Caki2 (cell line): ENCODE measurements at places on chromosomes 1 and 21. TPM values are rescaled to one million over a fixed set of nuclear protein-coding genes. Genes with fewer than 3 reads are reported as not detected.

DNA sequence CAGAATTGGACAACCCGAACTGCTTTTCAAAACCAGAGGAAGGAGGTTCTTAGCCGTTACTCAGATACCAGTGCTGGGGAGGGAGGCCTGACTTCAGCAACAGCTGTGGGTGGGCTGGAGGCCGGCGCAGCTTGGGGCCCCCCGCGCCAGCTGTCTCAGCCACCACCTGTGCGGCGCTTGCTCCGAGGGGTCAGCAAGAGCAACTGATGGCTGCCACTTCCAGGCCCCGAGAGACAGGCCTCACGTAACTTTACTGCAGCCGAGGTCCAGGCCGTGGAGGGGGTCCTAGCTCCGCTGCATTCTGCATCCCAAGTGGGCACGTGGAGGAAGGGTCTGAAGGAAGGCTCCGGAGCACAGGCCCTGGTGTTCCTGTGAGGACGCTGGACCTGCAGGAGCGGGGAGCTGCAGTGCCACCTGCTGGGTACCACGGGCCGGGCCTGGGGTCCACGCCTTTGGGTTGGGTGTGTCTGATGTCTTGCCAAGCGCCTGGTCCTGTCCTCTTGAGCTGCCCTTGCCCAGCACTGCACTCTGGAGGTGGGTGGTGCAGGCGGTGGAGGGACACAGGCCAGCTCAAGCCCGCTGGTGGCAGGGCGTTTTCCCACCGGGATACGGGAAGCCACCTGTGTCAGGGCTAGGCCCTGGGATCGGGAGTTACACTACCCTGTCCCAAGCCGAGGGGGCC, 9.8 kb downstream of the THAP3 start:
- DNase-seq: peak; percentile 27

DNA sequence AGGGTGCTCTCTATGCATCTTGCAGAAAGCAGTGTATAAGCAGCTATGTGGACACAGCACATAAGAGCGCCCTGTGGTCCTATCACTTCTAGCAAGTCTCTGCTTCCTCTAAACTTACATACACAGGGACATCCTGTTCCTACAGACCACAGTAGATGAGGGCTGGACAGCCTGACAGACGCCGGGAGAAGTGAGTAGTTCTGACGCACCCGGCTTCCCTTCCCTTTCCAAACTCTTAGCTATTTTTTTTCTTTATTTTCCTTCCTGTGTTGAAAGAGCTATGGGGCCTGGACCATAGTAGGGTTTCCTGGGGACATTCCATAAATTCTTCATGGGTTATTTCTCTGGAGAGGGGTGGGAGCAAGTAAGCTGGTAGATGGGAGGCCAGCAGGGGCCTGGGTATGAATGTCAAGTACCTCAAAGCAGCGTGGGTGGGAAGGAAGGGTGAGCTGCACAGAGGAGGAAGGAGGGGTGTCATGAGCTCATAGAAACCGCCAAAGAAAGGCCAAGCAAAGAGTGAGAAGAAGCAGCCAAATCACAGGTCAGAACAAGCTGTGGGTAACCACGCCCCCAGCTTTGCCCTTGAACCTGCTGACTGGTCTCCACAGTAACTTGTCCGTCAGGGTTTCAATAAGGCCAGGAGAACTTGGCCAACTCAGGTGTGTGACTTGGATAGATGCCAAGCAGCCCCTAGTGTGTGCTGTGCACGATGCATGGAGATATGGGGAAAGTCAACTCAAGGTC, 36.6 kb downstream of the PLXNA2 start:
- no peak for DNase-seq

GRCh38 chr1:226063224-226063976, 884 bp downstream of the H3-3A start:
- DNase-seq: peak; percentile 60

Gene LINGO4
- not detected in 2 replicates for total RNA-seq

- DNase-seq: no peak
Observed at GRCh38 chr1:213389061-213389581, 338.1 kb downstream of the RPS6KC1 start.
